ENCODE measurements at places on chromosomes 12 and 14.

DNA sequence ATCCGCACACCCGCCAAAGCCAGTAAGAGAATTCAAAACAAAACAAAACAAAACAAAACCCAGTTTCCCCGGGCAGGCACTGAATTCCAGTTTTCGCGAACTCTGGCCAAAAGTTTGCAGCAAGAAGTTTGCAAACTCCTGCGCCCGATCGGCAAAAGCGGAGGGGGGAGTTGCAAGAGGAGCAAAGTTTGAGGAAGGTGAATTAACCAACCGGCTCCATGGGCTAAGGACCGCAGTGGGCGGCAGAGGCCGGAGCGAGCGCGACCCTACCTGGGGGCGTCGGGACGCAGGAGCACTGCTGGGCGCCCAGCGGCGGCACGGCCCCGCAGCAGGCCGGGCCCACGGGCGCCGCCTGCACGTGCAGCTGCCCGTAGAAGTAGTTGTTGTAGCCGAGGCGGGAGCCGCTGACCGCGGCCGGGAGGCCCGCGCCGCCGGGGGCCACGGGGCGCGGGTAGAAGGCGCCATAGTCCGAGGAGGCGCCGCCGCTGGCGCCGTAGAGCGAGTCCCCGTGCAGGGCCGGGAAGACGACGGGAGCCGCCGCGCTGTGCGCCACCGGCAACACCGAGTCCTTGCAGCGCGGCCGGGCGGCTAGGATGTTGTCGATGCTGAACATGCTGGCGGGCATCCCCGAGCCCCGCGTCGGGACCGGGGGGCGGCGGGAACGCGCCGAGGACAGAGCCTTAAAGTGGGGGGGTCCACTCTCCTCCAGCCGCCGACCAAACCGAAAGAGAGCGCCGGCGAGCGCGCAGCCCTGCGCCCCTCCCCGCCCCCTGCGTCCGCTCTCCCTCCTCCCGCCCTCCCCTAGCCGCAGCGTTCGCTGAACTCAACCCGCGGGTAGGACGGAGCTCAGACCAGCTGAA lies at the start of gene GSC:
GSC (minus strand) TSS at position 723 of the 860 bp plus-strand sequence; CDS start at position 625, 98 bp downstream.
- DNase-seq = no peak

GRCh38 chr12:13165617-13166041 lies 30.9 kb upstream of the EMP1 start:
- DNase-seq = peak; percentile 83

DNA sequence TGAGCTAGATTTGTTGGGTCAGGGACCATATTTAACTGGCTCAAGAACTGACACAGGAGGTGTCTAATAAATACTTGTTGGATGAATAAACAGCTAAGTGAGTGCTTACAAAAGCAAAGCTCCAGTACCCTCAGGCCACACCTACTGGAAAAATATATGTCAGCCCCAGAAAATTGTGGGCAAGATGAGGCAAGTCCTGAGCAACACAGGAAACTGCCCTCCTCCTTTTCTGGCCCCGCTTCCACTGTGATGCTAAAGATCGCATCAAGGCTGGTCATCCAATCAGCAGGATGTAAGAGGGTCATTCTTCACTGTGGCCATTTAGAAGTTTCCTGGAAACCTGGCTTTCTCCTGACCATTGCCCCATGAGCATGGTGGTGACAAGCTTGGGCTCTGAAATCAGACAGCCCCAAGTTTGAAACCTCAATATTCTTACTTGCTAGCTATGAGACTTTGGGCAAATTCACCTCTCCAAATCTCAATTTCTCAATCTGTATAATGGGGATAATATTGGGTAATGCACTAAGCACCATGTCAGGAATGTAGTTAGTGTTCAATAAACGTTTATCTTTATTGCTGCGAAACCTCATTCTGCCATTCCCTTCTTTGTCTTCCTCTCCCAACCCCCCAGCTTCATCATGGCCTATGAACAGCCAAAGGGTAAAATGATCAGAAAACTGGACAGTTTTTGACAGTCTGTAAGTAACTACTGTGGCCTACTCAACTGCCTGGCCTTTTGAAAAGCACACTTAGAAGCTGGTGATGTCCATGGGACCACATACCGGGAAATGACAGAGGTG lies 139.3 kb upstream of the PZP start:
- DNase-seq = peak; percentile 48

- DNase-seq = peak; percentile 27
These were observed 184.3 kb upstream of the C14orf180 start for GRCh38 chr14:104395276-104395675.

DNA sequence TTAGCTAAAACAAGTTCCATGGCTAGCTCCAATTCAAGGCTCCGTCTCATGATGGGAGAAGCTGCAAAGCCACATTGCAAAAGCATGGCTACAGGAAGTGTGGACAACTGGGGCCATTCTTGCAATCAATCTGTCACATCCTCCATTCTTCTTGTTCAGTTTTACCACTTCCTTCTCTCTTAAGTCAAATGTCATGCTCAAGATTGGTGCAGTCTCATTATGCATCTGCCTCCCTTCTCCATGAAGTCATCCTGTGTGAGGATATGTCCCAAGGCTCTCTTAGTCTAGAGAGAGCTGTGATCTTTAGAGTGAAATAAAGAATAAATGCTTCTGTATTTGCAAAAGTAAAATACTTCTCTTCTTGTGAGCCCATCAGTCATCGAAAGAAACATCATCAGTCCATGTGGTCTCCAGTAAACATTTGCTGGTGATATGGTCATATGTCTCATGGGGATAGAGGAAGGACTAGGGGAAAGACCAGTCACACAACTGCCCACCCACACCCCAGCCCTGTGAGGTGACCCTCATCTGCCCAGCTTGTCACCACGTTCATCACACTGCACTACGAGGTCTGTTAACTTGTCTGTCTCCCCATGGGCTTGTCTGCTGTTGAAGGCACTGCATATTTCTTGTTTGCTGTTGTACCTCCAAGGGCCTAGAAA lies 303.0 kb downstream of the NUAK1 start:
- DNase-seq = no peak

- no peak for DNase-seq
These were observed 147.1 kb downstream of the GRIP1 start for GRCh38 chr12:66531766-66532165.

All from RWPE2 (cell line).